ENCODE measurements at places on chromosomes 4 and X.
A peak's percentile ranks its signal among the peaks of the same experiment; 100 is the strongest.

- DNase-seq: no peak
Measured at GRCh38 chr4:180680305-180680704, 1562.9 kb upstream of the TENM3 start.

- DNase-seq: no peak
Measured at GRCh38 chrX:132411310-132411977, 77.4 kb downstream of the MBNL3 start.

- no peak for DNase-seq
Measured at GRCh38 chr4:74428276-74428675, 16.7 kb upstream of the AREG start.

DNA sequence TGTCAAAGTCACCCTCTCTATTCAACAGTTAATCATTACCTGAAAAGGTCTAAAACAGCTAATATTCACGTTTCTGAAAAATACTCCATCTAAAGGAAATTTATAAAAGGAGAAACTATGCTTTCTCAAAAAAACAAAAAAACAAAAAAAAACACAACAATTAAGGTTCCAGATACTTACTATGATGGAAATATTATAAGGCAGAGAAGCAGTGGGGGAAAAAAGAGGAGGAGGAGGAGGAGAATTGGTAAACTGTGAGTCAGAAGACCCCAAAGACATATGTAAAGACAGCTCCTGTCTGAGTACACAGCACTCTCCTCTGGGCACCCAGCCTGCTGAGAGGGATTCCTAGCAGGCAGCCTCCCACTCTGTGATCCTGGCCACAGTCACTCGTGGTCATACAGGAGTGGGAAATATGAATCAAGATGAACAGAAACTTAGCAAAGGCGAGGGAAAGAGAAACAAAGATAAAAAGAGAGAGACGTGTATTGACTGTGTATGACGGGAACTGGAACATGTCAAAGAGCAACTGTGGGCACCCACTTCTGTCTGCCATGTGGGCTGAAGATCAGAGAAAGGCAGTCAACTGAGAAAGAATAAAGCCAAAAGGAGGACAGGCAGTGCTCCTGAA is 12.5 kb downstream of the KLHL15 start:
- DNase-seq: peak; percentile 10

GRCh38 chr4:156391325-156391653 is 437.6 kb upstream of the CTSO start:
- DNase-seq: no peak

DNA sequence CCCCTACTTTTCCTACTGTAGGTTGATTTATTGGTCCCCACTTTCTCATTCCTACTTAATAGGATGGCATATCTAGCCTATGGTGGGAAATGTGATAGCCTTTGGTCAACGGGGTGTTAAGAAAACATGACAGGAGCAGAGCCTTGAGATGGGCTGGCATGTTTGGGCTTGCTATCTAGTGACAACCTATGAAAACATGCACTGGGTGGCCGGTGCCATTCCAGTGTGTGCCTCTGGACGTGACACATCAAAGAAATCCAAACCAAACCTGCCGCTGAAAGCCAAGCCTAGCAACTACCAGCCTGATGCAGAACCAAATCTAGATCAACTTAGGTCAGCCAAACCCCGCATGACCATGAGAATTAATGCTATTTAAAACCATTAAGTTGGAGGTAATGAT is 317.6 kb downstream of the DMD start:
- no peak for DNase-seq

- no peak for DNase-seq
Measured at GRCh38 chrX:135625995-135626394, 87.4 kb upstream of the CT45A1 start.

DNA sequence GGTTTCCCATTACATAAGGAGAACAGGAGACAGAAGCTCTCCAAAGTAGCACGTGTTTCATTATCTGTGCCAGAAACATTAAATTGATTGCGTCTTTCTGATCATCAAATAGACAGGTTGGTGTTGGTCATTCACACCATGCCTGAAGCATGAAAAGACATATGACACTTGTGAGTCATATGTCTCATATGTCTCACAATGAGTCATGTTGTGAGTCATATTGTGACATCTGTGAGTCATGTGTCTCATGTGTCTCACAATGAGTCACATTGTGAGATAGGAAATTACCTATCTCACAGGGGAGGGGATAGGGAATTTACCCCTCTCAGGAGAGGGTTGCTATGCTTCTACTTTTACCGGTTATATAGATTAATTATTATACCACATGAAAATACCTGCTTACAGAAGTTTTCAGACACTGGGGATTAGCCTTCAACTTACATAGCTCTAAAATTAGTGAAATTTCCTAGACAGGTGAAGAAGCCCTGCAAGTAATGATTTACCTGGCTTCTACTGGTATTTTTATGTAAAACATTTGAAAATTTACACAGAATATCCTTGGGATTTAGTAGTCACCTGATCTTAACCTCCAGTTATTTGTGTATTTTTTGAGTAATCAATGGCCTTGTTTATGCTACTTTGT is 80.8 kb downstream of the NPFFR2 start:
- DNase-seq: no peak

GRCh38 chr4:113419631-113420030 is 341.9 kb downstream of the CAMK2D start:
- no peak for DNase-seq

DNA sequence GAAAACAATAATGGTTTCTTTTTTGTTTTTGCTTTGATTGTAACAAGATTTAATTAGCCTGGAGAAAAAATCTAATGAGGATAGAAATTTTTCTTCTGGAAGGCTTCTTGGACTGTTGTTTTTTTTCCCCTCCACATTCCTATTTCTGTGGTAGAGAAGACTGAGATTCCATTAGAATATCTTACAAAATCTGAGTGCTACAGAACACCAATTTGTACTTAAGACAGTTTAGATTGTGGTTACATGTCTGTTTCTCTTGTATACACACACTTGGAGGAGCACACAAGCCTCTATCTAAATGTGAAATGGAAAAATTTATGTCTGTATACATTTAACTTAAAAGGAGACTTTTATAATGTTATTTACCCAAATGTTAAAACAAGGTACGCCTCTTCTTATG is 176.9 kb upstream of the ARSJ start:
- DNase-seq: no peak

- DNase-seq: no peak
Measured at GRCh38 chr4:18698119-18698883, 676.7 kb upstream of the LCORL start.

- DNase-seq: no peak
Measured at GRCh38 chr4:113145519-113146291, 96.3 kb downstream of the ANK2 start.

- DNase-seq: no peak
Measured at GRCh38 chrX:123964156-123964834, 2.8 kb downstream of the STAG2 start.

DNA sequence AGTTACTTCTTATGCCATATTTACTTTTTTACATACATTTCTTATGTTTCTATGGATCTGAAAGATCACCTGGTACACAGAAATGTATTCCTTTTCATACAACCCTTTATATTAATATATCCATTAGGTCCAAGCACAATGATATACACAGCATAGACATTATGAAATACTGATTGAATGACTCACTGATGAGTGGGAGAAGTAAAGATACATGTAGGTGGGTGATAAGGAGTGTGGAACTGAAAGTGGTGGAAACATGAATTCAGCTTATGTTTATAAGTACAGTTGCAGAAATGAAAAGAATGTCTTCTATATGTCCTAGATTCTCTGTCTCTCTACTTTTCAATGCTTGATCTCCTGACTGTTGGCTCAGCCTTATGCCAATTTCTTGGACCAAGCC is 87.9 kb downstream of the YIPF7 start:
- DNase-seq: no peak

- no peak for DNase-seq
Measured at GRCh38 chrX:124087000-124087746, 125.7 kb downstream of the STAG2 start.

GRCh38 chr4:187027272-187027671 is 303.6 kb upstream of the FAT1 start:
- no peak for DNase-seq

DNA sequence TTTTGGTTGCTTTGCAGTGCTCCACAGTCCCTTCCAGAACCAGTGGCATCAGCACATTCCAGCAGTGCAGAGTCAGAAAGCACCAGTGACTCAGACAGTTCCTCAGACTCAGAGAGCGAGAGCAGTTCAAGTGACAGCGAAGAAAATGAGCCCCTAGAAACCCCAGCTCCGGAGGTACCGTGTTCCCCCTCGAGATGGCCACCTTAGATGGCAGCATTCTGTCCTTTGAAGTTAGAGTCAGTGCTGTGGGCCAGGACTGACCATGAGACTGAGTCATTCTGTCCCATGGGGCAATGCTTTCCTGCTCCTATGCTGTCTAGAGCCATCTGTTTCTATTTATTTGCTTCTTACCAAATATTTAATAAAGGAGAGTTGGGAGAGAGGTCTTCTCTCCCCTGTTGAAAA is 112.3 kb downstream of the KLHL8 start:
- no peak for DNase-seq

All from stimulated activated CD8-positive, alpha-beta memory T cell treated with anti-CD3 and anti-CD28 coated beads, Interleukin-15, amount 100 ng/mL, for 48 hours (primary cell).